Renal cortical epithelial cell (primary cell): ENCODE measurements at places on chromosomes 11 and 22. TPM values are rescaled to one million over a fixed set of nuclear protein-coding genes. Genes with fewer than 3 reads are reported as not detected.

Gene PAX6
- 4.2 and 6.5 TPM in 2 replicates for total RNA-seq

Gene CEP164
- 21.2 and 24.1 TPM in 2 replicates for total RNA-seq

DNA sequence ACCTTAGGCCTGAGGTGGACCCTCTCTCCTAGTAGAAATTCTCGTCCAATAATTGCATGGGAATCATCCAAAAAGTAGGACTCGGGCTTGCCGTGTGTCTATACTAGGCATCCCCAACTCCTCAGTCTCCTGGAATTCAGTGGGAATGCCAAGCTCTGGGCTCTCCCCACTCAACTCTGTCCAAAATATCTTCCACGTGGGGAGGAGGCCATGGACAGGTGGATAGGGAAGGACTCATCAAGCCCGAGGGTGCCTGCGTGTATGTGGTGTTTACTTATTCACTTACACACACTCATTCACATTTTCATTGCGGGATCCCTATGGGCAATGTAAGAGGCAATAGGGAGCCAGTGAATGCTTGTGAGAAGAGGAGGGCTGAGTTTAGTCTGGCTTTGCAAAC lies 383.3 kb downstream of the MN1 start:
- no peak for DNase-seq

DNA sequence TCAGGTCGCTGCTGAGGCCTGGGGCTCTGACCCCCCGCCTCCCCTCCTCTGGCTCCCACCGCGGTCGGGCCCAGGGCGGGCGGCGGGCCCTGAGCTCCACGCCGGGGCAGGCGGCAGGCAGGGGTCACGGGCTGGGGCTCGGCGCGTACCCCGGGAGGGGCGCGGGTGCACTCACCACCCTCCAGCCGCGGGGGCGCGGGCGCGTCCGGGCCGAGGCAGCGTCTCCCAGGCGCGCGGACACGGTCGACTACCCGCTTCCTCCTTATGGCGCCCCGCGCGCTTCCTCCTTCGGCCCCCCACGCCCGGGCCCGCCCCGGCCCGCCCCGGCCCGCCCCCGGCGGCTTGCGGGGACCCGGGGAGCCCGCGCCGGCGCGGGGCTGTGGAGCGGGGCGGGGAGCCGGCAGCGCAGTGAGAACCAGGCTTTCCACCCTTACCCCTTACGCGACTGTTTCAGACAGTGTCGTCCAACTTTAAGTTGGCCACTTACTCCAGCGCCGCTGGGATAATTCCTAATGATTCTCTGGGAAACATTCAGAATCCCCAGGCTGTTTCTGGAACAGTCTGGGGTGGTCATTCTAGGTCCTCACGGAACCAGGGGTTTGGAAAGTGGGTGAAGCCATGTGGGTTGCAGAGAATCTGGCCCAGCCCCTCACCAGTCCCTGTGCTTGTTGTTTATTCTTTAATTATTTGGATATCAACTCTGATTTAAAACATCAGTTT lies at the start of gene BID:
TSS of gene BID (minus strand) at position 264 of the 720 bp plus-strand sequence. CDS start 24,353 bp downstream, outside the sequence.
- no peak for DNase-seq

GRCh38 chr11:117444711-117445658 lies 117.3 kb downstream of the CEP164 start:
- no peak for DNase-seq

- DNase-seq: no peak
Observed at GRCh38 chr11:61092280-61092766, 10.0 kb upstream of the CD5 start.

GRCh38 chr22:44068422-44069191 lies 44.5 kb downstream of the PARVB start:
- no peak for DNase-seq
